ENCODE measurements at places on chromosomes 3 and 15. TPM values are rescaled to one million over a fixed set of nuclear protein-coding genes. Genes with fewer than 3 reads are reported as not detected.

DNA sequence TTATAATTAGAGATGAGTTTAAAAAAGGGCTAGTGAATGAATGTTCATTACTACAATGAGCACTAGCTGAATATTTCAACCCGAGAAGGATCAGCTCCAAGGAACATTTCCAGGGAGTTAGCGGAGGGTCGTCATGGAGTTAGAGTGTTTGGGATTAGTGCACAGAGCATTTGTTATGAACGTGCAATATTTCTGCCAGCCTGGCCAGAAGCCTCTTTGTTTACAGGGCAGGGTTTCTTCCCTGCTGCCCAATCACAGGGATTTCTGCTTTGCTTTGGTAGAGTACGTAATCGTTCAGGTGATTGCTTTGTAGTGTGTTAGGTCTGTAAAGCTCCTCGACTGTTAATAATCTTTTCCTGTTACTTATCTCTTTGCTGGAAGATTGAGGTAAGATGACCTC is 5.9 kb downstream of the CGNL1 start:
- no peak for DNase-seq

- DNase-seq: no peak
Measured at GRCh38 chr3:86930181-86930580, 60.8 kb downstream of the VGLL3 start.

DNA sequence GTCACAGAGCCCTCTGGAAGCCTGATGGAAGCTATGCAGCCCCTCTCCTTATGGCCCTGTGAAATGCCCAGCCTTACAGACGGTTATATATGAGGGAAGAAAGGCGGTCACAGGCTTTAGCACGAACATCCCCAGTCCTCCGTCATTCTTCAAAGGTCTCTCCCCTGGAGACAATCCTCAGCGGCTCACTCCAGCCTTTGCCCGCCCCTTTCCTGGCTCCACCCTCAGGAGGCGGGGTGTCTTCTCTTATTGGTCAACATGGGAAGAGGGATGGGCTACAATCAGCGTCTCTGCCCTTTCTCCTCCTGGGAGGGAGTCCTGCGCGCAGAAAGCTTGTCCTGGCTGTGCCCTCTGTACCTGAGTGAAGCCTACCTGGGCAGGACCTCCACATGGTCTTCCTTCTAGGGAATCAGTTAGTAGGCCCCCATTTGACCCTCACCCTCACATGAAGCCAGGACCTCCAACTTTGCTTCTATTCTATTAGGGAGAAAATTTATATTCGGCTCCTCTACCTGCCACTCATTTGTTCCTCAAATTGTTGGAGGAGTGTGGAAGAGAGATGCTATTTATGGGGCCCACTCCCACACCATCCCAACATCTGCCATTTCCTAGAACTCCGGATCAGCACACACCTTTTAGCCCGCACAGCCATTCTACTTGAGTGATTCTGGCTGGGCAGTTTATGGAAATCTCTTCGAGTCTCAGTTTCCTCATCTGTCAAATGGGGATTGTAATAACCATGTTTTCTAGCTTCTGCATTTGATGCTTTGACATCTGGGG is 112.9 kb upstream of the SLC6A11 start:
- no peak for DNase-seq

DNA sequence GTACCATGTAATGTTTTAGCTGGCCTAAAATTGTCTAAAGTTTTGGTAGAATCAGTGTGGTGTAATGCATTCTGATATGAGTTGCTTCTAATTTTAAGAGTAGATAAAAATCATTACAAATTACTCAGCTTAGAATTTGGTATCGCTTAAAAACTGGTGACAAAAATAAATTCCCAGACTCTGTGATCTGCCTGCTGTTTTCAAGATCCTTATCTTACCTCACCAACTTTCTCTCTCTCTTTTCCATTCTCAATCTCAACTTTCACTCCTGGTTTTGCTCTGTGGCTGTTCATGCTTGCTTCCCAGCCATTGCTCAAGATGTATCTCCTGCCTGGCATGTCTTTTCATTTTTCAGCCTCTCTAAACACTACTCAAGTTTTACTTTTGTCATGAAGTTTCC is 45.7 kb downstream of the TCF12 start:
- no peak for DNase-seq

GRCh38 chr3:43879166-43879565 is 188.4 kb downstream of the ABHD5 start:
- no peak for DNase-seq

- DNase-seq: no peak
Measured at GRCh38 chr3:12833222-12834161, 7.9 kb downstream of the RPL32 start.

DNA sequence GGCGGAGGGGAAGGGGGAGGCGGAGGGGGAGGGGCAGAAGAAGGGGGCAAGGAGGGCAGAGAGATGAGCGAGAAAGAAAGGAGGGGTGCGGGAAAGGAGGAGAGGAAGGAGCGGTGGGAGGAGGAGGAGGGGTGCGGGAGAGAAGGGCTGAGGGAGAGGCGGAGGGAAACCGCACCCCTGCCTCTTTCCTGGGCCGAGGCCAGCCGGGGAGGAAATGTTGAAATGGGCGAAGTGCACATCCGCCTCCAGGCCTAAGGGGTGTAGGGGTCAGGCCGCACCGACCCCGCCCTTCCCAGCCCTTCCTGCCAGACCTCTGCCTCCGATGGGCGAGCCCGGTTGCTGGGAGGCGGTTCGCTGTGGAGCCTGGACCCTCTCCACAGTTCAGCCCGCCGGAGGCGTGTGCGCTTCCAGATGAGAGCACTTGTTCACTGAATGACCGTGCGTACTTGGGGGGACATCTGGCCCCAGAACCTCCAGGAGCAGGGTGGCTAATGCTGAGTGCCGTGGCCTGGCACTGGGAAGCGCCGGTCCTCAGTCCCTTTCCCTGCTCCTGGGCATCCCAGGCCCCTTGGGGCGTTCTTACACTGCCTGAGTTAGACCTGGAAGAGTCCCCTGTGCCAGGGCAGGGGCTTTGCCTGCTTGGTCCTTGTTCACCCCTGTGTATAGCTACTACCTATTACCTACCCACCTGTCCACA is 110.3 kb upstream of the KLF13 start:
- peak; percentile 98 for DNase-seq

DNA sequence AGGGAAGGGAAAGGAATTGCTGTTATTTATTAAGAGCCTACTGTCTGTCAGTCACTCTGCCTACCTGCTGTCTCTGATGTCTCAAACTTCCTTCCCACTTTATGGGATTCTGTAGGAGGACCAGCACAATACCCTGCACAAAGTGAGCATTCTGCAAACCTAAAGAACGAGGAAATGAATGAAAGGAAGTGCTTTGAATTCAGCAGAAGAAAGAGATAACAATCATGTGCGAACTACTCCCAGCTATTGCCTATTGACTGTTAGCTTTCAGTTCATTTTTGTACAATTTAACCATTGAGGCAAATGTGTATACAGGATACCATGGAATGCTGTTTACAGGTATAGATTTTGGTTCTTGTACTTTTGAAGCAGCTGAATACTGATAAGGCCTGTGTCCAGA is 66.8 kb downstream of the CMSS1 start:
- DNase-seq: no peak

- DNase-seq: no peak
Measured at GRCh38 chr15:41936155-41936554, 36.2 kb downstream of the EHD4 start.

DNA sequence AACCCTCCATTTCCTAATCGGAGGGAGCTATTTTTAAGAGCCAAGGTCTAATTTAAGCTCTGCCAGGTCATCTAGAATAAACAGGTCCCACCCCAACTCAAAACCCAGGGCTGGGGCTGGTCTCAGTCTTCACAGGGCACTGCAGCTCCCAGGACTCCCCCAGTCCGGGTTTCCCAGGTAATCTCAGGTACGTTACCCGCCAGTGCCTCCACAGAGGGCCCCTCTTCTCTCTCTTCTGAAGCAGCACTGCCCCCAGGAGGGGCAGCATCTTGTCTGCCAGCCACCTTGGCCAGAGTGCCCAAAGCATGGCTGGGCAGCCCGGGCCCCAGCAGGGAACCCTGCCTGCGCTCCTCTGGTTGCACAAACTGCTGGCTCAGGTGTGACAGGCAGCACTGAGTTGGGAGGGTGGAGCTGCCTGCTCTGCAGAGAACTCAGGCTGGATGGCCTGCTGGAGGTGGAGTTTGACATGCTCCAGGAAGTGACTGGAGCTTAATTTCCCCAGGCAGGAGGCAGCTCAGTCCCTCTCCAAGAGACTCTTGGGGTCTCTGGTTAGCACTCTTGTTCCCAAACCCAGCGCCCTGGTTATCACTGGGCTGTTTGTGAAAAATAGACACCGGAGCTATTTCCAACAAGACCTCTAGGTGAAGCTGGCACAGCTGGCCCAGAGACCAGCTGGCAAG is at the start of gene PLA2G4F:
Gene PLA2G4F, minus strand, starts transcription at position 394 of the 680 bp plus-strand sequence. Its CDS starts 87 bp downstream, at position 307.
- DNase-seq: peak; percentile 88

DNA sequence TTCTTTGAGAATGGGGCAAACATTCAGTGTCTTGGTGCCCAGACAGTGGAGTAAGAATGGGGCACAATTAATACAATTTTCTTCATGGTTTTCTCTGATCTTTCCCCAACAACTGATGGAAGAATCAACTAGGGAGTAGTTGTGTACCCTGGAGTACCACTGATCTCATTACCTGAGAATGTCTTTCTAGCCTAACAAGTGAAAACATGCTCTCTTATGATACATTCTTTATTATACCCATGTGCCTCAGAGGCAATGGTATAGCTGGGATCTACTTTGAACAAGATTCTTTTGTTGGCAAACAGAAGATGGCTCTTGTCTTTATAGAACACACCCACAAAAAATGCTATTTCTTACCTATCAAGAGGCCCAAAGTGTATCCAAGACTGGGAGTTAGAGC is 250.6 kb upstream of the CMC1 start:
- DNase-seq: no peak

- no peak for DNase-seq
Measured at GRCh38 chr3:189584645-189585044, 46.5 kb upstream of the TP63 start.

DNA sequence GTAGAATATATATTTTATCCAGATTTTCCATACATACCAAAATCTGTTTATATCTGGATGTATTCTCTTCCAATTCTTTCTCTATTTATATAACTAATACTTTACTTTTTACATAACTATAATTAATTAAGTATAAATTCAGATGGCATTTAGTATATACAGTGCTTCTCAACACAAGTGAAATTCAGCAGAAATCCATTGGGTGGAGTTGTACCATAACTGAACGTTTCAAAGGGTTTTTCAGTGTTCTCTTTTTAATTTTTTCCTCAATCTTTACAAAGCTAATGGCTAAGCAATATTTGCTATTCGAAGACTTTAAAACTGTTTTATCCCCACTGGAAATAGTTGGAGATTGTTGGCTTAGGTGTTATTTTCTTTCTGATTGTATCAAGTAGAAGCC is 13.9 kb upstream of the ZBBX start:
- no peak for DNase-seq

GRCh38 chr3:143218166-143218835 is 98.7 kb downstream of the CHST2 start:
- DNase-seq: no peak

DNA sequence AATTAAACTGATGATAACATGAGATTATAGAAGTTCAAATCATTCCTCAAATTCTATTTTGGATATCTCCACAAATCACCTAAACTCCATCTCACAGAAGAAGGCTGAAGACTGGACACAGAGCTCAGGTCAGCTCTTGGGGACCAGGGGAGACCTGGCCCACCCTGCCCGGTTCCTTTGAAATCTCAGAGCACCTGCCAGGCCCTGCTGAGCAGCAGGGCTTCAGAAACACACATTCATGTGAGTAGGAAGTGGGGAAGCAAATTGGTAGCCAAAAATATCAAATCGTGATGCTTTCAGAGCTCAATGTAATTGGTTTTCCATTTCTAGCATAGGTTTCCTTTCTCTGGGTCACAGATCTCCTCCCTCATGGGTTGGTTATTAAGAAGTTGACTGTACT is 76.2 kb downstream of the OCA2 start:
- DNase-seq: no peak

DNA sequence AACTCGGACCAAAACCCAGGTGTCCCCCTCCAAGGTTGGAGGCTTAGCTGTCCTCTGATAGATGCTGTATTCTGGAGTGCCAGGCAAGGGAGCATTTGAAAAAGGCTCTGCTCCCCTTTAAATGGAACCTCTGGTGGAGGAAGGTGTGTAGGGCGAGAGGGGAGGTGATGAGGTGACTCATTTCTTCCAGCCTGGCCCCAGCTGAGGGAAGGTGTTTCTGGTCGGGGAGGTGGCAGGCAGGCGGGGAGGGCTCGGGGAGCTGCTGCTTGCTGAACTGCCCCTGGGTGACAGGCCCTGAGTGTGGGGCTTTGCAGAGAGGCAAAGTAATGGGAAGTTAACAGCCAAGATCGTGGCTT is 18.8 kb downstream of the PSTPIP1 start:
- no peak for DNase-seq

- DNase-seq: no peak
Measured at GRCh38 chr15:73630921-73631362, 2.2 kb downstream of the NPTN start.

- no peak for DNase-seq
Measured at GRCh38 chr15:73931441-73931840, 5.2 kb downstream of the LOXL1 start.

TMOD2 gene
- total RNA-seq: 16.1 TPM

ABHD2 gene
- 182 TPM for total RNA-seq

GOLGA8O gene
- 2.1 TPM for total RNA-seq

SPESP1 gene
- 1.2 TPM for total RNA-seq

GPR62 gene
- total RNA-seq: not detected

IGSF11 gene
- 0.46 TPM for total RNA-seq

LRRC31 gene
- 1.7 TPM for total RNA-seq

All from upper lobe of right lung (tissue), 1 donor.